ENCODE measurements at places on chromosomes 12 and 14. TPM values are rescaled to one million over a fixed set of nuclear protein-coding genes. Genes with fewer than 3 reads are reported as not detected.

The PTGER2 gene
- total RNA-seq, result 129 TPM

The TSHR gene
- total RNA-seq, result not detected

The RFLNA gene
- 0.08 TPM for total RNA-seq

The ZFYVE21 gene
- total RNA-seq, result 40.0 TPM

The ADAMTS20 gene
- 0.24 TPM for total RNA-seq

The TTC9 gene
- total RNA-seq, result 0.78 TPM

The NR1H4 gene
- not detected for total RNA-seq

The EFS gene
- total RNA-seq, result 21.6 TPM

The TAS2R7 gene
- not detected for total RNA-seq

The ACTN1 gene
- 222 TPM for total RNA-seq

The HOXC10 gene
- not detected for total RNA-seq

The TPH2 gene
- total RNA-seq, result not detected

The PROX2 gene
- not detected for total RNA-seq

Measured in epithelial cell of alveolus of lung (primary cell).